ENCODE measurements at places on chromosomes 13 and 19.

DNA sequence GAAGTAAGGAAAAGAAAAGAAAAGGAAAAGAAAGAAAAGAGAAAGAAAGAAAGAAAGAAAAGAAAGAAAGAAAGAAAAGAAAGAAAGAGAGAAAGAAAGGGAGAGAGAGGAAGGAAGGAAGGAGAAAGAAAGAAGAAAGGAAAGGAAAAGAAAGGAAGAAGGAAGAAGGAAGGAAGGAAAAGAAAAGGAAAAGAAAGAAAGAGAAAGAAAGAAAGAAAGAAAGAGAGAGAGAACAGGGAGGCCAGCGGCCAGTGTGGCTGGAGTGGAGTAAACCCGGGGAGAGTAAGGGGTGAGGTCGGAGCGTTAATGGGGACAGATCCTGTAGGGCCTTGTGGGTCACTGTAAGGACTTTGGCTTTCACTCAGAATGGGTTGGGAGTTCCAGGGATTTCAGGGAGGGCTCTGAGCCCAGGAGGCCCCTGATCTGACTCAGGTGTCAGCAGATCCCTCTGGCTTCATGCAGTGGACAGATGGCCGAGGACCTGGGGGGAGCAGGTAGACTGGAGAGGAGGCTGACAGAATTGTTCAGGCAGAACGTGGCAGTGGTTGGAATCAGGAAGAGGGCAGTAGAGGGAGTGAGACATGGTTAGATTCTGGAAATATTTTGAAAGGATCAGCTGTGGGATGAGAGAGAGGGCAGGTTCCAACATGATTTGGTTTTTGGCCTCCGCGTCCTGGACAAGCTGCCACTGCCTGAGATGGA, 19.8 kb upstream of the FXYD3 start:
- no peak for DNase-seq

GRCh38 chr13:45143346-45143751, 23.0 kb downstream of the GTF2F2 start:
- DNase-seq = no peak

GRCh38 chr13:70023516-70023915, 84.1 kb upstream of the ATXN8OS start:
- DNase-seq = no peak

DNA sequence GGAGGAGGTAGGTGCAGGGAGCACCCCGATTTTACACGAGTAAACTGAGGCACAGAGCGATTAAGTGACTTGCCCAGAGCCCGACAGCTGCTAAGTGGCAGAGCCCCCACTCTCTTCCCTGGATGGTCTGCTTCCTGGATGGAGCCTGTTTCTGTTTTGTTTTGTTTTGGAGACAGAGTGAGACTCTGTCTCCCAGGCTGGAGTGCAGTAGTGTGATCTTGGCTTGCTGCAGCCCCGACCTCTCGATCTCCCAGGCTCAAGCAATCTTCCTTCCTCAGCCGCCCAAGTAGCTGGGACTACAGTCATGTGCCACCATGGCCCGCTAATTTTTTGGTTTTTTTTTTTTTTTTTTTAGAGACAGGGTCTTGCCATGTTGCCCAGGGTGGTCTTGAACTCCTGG, 17.3 kb downstream of the BICRA start:
- DNase-seq = no peak

- no peak for DNase-seq
Measured at GRCh38 chr19:29040951-29041350, 172.0 kb downstream of the UQCRFS1 start.

GRCh38 chr13:43061496-43062280, 38.3 kb downstream of the DNAJC15 start:
- no peak for DNase-seq

DNA sequence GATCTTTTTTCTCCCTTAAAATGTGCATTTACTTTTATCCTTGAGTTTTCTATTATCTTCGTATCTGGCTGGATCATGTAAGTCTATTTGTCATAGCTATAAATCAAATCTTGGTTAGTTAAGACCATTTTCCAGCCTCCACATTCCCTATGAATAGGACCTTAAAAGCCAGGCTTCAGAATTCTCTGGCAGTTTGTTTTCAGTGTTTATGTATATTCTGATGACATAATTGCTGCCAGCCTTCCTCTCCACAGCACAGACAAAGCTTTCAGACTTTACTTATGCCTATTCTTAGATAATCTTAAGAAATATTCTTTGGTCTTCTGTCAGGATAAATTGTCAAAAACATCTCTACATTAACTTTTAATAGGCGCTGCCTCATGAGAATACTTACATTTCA, 870.8 kb upstream of the SPRY2 start:
- no peak for DNase-seq

DNA sequence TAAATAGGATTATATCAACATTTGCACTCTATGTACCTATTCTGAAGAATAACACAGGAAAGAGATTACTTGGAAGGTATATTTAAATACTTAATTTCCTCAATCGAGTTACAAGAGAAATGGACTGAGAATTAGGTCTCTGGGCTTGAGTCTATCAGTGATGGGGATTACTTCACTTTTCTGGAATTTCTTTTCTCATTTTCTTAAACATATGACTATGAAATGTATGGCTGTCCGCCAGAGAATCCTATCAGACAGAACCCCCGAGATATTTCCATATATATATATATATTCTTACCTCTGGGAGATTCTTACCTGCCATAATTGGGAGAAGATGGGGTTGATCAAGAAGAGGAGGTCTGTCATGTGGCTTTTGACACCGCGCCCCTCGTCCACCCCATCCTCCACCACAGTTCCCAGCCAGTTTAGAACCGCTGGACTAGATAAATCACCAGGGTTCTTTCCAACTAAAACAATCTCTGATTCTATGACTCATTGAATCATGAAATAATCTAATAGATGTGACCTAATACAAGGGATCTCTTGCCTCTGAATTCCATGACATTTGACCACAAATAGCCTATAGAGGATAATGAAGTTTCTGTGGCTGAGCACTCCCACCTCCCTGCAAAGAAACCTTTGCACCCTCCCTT, 231.3 kb downstream of the TBC1D4 start:
- peak; percentile 81 for DNase-seq

- no peak for DNase-seq
Measured at GRCh38 chr13:108283110-108283509, 13.6 kb downstream of the TNFSF13B start.

- peak; percentile 38 for DNase-seq
Measured at GRCh38 chr19:47280183-47280797, 5.6 kb downstream of the INAFM1 start.

GRCh38 chr13:102461302-102461701, 59.5 kb upstream of the FGF14 start:
- no peak for DNase-seq

- no peak for DNase-seq
Measured at GRCh38 chr13:77872995-77873394, 45.6 kb downstream of the EDNRB start.

GRCh38 chr13:71867131-71867814, at the start of gene DACH1:
DACH1 (minus strand) TSS chr13:71867204.
- DNase-seq = peak; percentile 47

GRCh38 chr13:98328511-98328910, 151.4 kb upstream of the RNF113B start:
- no peak for DNase-seq

- DNase-seq = no peak
Measured at GRCh38 chr13:27861165-27861564, 58.6 kb upstream of the PDX1 start.

- DNase-seq = peak; percentile 66
Measured at GRCh38 chr13:30739761-30740642, 4.7 kb downstream of the ALOX5AP start.

DNA sequence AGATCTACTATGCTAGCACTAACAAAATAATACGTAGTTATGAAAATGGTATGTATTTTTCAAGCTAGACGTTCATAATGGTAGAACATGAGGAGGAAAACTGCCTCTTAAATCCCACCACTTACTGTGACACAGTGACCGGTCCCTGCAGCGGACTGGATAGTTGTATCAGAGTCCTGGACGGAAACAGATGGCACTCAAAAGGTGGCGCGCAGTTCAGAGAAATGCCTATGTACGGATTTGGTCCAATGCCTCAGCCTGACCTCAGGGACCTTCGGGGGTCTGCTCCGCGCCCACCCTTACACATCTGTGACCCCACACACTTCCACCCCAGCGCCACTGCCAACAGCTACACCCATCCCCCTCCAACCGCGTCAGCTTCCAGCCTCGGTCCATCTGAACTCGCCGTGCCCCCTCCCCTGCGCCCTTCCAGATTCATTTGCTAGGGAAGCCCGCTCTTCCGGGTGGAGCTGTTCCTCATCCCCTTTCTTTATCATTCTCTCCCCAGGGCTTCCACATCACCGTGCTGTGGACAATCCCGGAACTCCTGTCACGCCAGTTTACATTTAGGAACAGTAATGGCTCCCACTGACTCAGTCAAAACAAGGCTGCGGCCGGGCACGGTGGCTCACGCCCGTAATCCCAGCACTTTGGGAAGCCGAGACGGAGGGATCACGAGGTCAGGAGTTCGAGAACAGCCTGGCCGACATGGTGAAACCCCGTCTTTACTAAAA, 792 bp upstream of the LENG8 start:
- peak; percentile 60 for DNase-seq

- DNase-seq = no peak
Measured at GRCh38 chr13:71338070-71338469, 528.9 kb downstream of the DACH1 start.

- no peak for DNase-seq
Measured at GRCh38 chr19:1836458-1837221, 11.6 kb downstream of the REXO1 start.

DNA sequence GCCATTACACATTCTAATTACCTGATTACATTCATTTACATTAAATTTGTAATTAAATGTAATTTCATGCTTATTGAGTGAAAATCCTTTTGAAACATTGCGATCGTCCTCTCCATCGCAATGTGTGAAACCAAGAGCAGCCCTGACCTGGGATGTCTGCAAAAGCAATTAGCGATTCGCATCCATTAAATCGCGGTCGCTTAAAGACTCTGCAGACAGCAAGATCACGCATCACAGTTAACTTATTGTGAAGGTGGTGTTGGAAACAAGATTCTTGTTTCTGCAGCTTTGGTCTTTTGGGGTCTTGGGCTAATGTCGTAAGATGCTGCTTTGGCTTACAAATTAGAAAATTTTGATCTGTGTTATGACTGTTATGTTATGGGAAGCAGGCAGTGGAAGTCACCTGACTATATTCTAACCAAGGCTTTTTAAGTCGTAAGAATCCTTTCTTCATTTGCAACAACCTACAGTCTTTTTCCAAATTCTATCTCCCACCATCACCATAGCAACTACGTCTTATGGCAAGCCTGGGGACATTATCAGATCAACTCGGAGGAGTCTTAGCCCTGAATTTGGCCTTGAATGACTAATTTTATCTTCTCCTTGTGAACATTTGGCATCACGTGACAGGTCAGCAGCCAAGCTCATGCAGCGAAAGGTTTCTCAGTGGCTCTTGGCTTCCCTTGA, 142.8 kb upstream of the SOX1 start:
- no peak for DNase-seq

Data from fibroblast of skin of scalp (primary cell).